D721Med (cell line): ENCODE measurements at places on chromosomes 1 and 21.

DNA sequence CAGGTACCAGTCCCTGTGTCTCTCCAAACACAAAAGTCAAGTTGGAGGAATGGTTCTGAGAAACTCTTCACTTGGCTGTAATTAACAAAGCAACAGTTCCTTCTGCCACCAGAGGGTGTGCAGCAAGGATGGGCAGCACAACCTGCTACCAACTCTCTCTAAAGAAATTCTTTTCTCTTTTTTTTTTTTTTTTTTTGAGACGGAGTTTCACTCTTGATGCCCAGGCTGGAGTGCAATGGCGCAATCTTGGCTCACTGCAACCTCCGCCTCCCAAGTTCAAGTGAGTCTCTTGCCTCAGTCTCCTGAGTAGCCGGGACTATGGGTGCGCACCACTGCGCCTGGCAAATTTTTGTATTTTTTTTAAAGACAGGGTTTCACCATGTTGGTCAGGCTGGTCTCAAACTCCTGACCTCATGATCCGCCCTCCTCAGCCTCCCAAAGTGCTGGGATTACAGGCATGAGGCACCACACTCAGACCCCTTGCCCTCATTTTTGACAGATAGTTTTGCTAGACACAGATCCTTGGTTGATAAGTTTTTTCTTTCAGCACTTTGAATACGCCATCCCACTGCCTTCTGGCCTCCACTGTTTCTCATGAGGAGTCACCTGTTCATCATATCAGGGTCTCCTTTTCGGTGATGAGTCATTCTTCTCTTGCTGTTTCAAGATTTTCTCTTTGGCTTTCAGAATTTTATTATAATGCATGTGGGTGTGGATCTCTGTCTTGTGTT is 12.1 kb upstream of the DEGS1 start:
- no peak for DNase-seq

- DNase-seq = no peak
These were observed 9.0 kb downstream of the EPS8L3 start for GRCh38 chr1:109754738-109755137.

DNA sequence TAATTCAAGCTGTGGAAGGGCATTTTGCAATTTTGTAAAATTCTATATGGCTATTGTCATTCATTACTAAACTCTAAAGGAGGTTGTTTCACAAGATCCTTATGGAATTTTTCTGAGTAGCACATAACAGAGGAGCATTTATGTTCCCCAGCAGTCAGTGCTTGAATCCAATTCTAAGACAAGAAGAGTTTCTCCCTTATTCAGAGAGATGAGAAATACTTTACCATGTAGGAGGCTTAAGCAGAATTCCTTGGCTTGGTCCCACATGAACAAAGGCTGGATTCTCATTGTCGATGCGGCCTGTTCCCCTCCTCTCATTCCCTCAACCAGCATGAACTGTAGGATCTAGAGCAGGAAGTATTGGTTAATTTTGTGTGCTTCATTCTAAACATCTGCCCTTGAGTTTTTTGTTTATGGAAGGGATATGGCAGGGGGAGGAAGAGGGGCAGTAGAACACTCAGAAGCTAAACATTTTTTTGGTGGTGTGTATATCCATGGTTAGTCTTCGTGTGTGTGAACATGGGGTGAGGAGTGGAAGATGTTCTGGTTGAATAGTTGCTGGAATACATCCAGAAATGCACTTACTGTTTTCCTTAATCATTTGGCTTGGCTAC is 74.3 kb downstream of the LAMC1 start:
- no peak for DNase-seq

- DNase-seq = no peak
These were observed 3.4 kb downstream of the BMP8A start for GRCh38 chr1:39494671-39495410.

DNA sequence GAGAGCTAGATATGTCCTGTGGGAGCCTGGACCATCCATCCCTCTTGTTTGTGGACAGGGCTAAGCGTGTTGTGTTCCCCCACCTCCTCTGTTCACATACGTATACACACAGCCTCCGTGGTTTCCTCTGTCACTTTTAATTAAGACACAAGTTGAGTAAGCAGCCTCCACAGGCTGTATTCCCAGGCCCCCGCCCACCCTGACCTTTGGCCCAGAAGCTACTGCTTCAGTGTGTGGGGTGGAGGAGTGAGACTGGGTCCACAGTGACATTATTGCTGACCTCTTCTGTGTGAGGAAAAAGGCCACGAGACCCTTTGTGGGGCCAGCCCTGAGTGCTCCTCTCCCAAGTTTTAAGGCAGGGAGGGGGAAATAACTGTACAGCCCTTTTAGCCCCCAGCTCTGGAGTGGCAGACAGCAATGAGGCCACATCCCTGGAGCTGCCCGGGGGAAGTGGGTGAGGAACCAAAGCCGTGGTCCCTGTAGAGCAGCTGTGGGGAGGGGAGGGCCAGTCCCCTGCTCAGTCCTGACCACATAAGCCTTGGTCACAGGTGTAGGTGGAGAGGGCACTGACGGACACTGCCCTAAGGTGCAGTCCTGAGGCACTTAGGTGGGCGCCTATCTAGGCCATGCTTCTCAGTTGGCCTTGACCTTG is 4.4 kb downstream of the ELOVL1 start:
- DNase-seq = no peak

GRCh38 chr1:18599086-18599485 is 31.6 kb upstream of the PAX7 start:
- DNase-seq = no peak

DNA sequence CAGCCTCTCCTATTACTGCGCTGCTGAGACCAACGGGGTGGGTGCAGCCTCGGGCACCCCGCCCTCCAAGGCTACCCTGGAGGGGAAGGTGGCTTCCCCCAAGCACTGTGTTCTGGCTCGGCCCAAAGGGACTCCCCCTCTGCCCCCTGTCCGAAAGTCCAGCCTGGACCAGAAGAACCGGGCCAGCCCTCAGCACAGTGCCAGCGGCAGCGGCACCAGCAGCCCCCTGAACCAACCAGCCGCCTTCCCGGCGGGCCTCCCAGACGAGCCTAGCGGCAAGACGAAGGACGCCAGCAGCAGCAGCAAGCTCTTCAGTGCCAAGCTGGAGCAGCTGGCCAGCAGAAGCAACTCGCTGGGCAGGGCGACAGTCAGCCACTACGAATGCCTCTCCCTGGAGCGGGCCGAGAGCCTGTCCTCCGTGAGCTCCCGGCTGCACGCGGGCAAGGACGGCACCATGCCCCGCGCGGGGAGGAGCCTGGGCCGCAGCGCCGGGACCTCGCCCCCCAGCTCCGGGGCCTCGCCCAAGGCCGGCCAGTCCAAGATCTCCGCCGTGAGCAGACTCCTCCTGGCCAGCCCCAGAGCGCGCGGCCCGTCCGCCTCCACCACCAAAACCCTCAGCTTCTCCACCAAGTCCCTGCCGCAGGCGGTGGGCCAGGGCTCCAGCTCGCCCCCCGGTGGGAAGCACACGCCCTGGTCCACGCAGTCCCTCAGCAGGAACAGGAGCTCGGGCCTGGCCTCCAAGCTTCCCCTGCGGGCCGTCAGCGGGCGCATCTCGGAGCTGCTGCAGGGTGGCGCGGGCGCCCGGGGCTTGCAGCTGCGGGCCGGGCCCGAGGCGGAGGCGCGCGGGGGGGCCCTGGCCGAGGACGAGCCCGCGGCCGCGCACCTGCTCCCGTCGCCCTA is 533.1 kb downstream of the KIF26B start:
- no peak for DNase-seq

DNA sequence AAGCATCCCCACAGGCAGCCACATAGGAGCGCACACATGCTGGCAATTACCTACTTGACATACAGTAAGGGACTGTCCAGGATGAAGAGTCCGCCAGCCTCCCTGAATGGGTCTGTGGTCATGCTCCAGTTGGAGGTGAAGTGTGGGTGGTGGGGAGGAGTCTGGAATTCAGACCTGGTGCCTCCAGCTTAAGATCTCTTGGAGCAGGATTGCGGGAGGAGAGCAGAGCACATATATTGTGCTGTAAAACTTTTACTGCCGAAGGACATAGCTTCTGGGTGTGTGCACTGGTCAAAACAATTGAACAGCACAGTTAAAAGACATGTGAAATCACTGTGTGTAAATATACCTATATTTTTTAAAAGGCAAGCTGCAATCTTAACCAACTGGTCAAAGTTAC is 17.9 kb downstream of the STK40 start:
- no peak for DNase-seq
